Sigmoid colon (tissue), 7 donors: ENCODE measurements at places on chromosomes 7 and 10.

GRCh38 chr7:131692131-131692960 is 135.9 kb upstream of the PODXL start:
- no peak for DNase-seq

- no peak for DNase-seq
Measured at GRCh38 chr7:48426966-48427555, 255.8 kb downstream of the ABCA13 start.

- DNase-seq = no peak
Measured at GRCh38 chr10:101014966-101015581, 15.5 kb downstream of the LZTS2 start.

- DNase-seq = no peak
Measured at GRCh38 chr7:12827920-12828319, 140.5 kb downstream of the ARL4A start.

- DNase-seq = no peak
Measured at GRCh38 chr10:2900530-2900929, 166.8 kb upstream of the PFKP start.

- no peak for DNase-seq
Measured at GRCh38 chr7:151272405-151272804, 23.9 kb upstream of the SMARCD3 start.

GRCh38 chr7:96400001-96400400 is 78.1 kb upstream of the SLC25A13 start:
- DNase-seq = no peak

DNA sequence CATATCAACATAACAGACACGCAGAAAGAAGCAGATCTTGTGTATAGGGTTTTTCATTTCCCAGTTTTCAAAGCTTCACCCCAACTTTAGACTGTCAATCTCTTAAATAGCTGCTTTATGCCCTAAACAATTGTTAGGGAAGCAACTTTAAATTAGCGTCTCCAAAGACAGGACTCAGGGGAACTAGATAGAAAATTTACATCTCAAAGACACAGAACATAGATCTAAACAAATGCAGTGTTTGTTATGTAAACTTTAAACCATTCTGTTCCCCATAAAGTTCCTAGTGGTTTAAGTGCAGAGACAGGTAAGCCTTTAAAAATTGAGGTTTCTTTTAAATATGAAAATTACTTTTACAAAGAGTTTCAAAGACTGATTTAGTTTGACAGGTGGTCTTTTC is 379.2 kb upstream of the GHITM start:
- no peak for DNase-seq

DNA sequence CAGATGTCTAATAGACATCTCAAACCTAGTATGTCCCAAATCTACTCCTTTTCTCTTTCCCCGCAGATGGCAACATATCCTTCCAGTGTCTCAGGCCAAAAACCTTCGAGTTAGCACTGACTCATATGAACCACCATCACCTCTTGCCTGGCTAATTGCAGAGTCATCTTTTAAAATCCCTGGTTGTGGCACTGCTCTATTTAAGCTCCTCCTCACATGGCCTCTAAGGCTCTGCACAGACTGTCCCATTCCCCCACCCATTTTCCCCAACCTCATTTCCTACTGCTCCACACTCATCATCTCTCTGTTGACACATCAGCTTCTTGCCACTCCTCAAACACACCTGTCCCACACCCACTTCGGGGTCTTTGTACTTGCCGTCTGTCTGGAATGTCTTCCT is 16.8 kb upstream of the HBP1 start:
- no peak for DNase-seq

GRCh38 chr7:44218418-44219201 is 17.8 kb downstream of the YKT6 start:
- DNase-seq = peak; percentile 52

DNA sequence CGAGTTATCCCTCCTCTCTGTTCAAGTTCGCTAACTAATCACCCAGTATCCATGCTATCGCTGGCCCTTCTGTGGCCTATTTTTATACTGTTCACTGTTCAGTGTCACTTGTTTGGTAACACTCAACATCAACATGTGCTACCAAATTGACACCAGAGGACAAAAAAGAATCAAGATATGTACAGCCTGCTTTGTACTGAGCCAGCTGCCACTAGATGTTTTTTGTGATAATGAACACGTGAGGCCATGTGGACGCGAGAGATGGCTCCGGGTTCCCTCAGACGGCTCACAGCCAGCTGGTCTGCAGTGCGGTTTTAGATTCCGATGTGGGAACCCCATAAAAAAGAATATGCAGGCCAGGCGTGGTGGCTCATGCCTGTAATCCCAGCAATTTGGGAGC is 21.2 kb downstream of the CAV1 start:
- DNase-seq = no peak
